ENCODE measurements at places on chromosomes 1 and 21.

- H3K4me3 ChIP-seq: no peak overlapping the region
- no peaks in the 10 kb centered on the region for H3K27me3 ChIP-seq
- no peak for DNase-seq
- no peak overlapping the region for H3K27ac ChIP-seq
- no peaks in the 10 kb centered on the region for H3K4me1 ChIP-seq
Measured at GRCh38 chr1:15275921-15276683, 29.1 kb downstream of the FHAD1 start.

GRCh38 chr1:156885314-156885713 lies 8.2 kb upstream of the PEAR1 start:
- no peak overlapping the region for H3K27ac ChIP-seq
- no peaks in the 10 kb centered on the region for H3K4me1 ChIP-seq
- no peaks in the 10 kb centered on the region for H3K36me3 ChIP-seq
- no peaks in the 10 kb centered on the region for H3K27me3 ChIP-seq
- H3K4me3 ChIP-seq: no peak overlapping the region
- no peak for DNase-seq

DNA sequence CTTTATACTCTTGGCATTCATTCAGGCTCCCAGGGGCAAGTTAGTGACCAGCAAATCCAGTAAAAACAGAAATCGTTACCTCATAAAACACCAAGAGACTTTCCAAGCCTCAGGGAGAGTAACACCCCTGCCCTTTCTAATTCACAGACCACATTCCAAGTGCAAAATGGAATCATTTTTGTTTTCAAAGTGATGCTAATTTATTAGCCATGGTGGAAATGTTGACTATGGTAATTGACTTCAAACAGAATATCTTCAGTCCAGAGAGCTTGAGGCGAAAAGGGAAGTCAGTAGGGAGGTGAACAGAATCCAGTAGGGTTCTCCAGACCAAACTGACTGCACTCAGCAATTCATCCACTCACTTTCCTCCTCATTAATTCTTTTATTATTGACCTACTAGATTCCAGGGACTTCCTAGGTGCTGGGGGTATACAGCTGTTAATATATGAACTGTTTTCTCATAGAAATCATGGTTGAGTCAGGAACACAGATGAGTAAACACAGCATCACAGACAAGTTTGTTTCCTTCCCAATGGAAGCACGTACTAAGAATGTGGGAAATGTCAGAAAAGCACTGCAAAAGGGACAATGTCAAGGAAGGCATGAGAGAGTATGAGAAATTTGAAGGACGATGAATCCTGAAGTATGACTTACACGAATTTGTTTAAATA lies 388.5 kb upstream of the C1orf87 start:
- no peak overlapping the region for H3K4me3 ChIP-seq
- no peaks in the 10 kb centered on the region for H3K36me3 ChIP-seq
- DNase-seq: no peak
- no peaks in the 10 kb centered on the region for H3K27me3 ChIP-seq
- no peak overlapping the region for H3K27ac ChIP-seq

DNA sequence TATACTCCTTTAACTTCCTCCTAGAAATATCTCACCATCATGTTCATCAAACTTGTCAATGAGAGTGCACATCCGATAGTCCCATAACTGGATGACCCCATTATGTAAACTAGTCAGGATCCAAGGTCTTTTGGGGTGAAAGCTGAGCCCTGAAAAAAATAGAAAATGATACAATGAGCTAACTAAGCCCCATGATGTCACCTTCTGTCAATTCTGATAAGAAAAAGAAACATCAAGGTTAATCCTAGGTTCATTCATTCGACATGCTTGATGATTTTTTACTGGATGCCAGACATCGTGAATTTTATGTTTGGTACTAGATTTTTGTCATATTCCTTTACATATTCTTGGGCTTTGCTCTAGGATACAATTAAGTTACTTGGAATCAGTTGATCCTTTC lies 2.9 kb downstream of the COPA start:
- peaks cover 72% of the 10 kb centered on the region for H3K36me3 ChIP-seq
- H3K27me3 ChIP-seq: no peaks in the 10 kb centered on the region
- no peak overlapping the region for H3K4me3 ChIP-seq
- DNase-seq: no peak

GRCh38 chr1:228178737-228179684 lies 13.4 kb downstream of the IBA57 start:
- H3K4me3 ChIP-seq: no peak overlapping the region
- H3K27me3 ChIP-seq: no peaks in the 10 kb centered on the region
- DNase-seq: no peak
- H3K36me3 ChIP-seq: no peaks in the 10 kb centered on the region
- no peaks in the 10 kb centered on the region for H3K4me1 ChIP-seq
- no peak overlapping the region for H3K27ac ChIP-seq

DNA sequence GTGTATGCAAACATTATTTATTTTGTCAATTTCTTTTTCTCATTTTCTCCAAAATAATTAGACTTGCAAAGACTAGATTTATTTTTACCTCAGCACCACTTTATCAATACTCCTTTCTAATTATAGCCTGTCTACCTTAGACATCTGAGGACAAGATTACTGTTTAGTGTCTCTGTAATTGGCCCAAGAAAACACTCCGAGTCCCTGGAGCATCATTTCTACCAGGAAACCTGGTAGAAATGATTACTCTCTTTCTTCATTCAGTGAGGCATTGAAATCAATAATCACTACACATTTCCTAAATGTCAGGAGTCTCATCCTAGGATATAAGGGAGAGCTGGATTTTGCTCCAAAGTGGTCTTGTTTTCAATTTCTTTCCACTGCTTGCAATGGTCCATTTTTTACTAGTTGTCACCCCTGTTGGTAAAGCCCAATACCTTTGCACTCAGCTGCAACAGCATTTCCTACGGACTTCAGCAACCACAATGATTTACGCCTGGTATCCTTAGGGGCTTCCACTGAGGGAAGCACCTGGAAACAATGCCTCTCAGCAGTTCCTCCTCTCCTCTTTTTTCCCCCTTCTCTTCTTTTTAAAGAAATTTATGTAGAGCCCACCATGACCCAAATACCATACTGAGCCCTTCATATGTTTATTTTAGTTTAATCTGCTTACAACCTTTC lies 64.6 kb downstream of the GRIK1 start:
- no peaks in the 10 kb centered on the region for H3K4me1 ChIP-seq
- DNase-seq: no peak
- no peak overlapping the region for H3K4me3 ChIP-seq
- H3K27me3 ChIP-seq: peaks cover 2% of the 10 kb centered on the region

- no peak overlapping the region for H3K27ac ChIP-seq
- no peaks in the 10 kb centered on the region for H3K36me3 ChIP-seq
- H3K4me3 ChIP-seq: no peak overlapping the region
- H3K27me3 ChIP-seq: peaks cover 21% of the 10 kb centered on the region
- no peaks in the 10 kb centered on the region for H3K4me1 ChIP-seq
- no peak for DNase-seq
Measured at GRCh38 chr21:42120101-42120902, 49.2 kb downstream of the UMODL1 start.

DNA sequence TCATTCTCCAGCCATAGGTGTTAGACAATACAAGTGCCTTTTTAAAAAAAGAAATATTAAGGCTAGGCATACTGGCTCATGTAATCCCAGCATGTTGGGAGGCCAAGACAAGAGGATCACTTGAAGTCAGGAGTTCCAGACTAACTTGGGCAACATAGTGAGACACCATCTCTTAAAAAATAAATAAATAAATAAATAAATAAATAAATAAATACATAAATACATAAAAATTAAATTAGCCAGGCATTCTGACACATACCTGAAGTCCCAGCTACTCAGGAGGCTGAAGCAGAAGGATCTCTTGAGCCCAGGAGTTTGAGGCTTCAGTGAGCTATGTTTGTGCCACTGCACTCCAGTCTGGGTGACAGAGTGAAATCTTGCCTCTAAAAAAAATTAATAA lies 85.8 kb upstream of the ATP1B1 start:
- no peaks in the 10 kb centered on the region for H3K27me3 ChIP-seq
- no peak for DNase-seq
- H3K4me1 ChIP-seq: no peaks in the 10 kb centered on the region
- no peak overlapping the region for H3K4me3 ChIP-seq
- H3K27ac ChIP-seq: no peak overlapping the region
